Large intestine (tissue), 12 donors: ENCODE measurements at places on chromosomes 3 and 15. TPM values are rescaled to one million over a fixed set of nuclear protein-coding genes. Genes with fewer than 3 reads are reported as not detected.

- H3K4me1 ChIP-seq = peaks cover 24% of the 10 kb centered on the region
- H3K27ac ChIP-seq = no peak overlapping the region
- no peak for DNase-seq
- no peak overlapping the region for H3K4me3 ChIP-seq
- H3K36me3 ChIP-seq = peaks cover 5% of the 10 kb centered on the region
Measured at GRCh38 chr15:81338170-81339007, 14.4 kb upstream of the STARD5 start.

The GPR27 gene
- polyA plus RNA-seq = 2.6 TPM

The GOLGA6A gene
- 0.15 TPM for polyA plus RNA-seq

The NRROS gene
- 2.1 TPM for polyA plus RNA-seq

DNA sequence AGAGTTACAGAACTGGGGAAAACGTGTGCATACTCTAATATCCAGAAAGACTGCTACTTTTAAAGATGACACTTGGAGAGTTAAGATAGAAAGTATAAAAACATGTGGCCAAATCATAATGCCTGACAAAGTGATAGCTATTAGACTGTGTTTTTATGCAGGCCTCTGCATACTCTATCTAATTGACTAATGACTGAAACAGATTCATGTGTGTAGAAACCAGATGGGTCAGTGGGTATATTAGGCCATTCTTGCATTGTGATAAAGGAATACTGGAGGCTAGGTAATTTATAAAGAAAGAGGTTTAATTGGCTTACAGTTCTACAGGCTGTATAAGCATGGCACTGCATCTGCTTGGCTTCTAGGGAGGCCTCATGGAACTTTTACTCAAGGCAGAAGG, 71.5 kb downstream of the PPM1L start:
- no peaks in the 10 kb centered on the region for H3K36me3 ChIP-seq
- H3K27ac ChIP-seq = no peak overlapping the region
- no peak for DNase-seq
- H3K4me1 ChIP-seq = no peaks in the 10 kb centered on the region

DNA sequence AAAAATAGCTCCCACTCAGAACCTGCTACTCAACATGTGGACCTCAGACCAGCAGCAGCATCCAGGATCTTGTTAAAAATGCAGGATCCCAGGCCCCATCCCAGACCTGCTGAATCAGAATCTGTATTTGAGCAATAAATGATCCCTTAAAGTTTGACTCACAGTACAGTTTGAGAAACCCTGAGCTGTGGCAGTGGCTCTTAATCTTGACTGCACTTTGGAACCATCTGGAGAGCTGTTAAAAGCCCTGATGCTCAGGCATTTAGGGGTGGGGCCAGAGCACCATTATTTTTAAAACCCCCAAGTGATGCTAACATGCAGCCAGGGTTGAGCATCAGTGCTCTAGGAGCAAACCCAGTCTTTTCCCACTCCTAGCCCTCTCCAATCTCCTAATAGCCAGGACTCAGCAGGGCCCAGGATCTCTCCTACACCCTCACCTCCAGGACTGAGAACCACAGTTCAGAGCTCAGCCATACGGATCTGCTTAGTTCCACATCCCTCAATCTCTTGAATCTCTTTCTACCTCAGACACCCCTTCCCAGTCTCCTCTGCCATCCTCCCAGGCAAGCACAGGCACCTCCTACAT, 10.2 kb downstream of the RFTN1 start:
- H3K27ac ChIP-seq = no peak overlapping the region
- no peaks in the 10 kb centered on the region for H3K36me3 ChIP-seq
- no peak overlapping the region for H3K4me3 ChIP-seq
- H3K4me1 ChIP-seq = no peaks in the 10 kb centered on the region

- H3K4me3 ChIP-seq = no peak overlapping the region
- no peak for DNase-seq
- no peaks in the 10 kb centered on the region for H3K4me1 ChIP-seq
- no peaks in the 10 kb centered on the region for H3K27me3 ChIP-seq
- H3K36me3 ChIP-seq = peaks cover 5% of the 10 kb centered on the region
- no peak overlapping the region for H3K27ac ChIP-seq
Measured at GRCh38 chr3:121462565-121462964, 83.2 kb downstream of the POLQ start.

DNA sequence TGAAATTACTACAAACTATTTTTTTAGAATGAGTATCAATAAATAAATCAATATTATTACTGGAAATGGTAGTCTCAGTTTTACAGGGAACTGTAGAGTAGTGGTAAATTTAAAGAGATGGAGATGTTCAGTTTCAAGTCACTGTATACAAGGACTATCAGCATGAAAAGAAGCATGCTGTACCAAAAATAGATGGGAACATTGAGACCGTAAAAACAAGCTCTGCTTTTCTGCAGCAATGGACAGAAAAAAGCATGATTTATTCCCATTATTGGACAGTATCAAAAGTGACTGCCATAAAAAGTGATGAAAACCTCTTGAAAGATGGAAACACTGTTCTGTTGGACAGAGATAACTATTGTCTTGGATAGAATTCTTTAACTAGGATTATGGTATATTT, 187.2 kb downstream of the EPHA6 start:
- no peak overlapping the region for H3K27ac ChIP-seq
- H3K4me1 ChIP-seq = no peaks in the 10 kb centered on the region
- no peak for DNase-seq
- no peaks in the 10 kb centered on the region for H3K27me3 ChIP-seq
- H3K4me3 ChIP-seq = no peak overlapping the region

GRCh38 chr3:127008236-127008635, 25.3 kb downstream of the PLXNA1 start:
- H3K27me3 ChIP-seq = no peaks in the 10 kb centered on the region
- no peak overlapping the region for H3K4me3 ChIP-seq
- DNase-seq = no peak
- no peak overlapping the region for H3K27ac ChIP-seq
- peaks cover 41% of the 10 kb centered on the region for H3K36me3 ChIP-seq

The CYP1A2 gene
- not detected for polyA plus RNA-seq

The ZDHHC23 gene
- 9.9 TPM for polyA plus RNA-seq

DNA sequence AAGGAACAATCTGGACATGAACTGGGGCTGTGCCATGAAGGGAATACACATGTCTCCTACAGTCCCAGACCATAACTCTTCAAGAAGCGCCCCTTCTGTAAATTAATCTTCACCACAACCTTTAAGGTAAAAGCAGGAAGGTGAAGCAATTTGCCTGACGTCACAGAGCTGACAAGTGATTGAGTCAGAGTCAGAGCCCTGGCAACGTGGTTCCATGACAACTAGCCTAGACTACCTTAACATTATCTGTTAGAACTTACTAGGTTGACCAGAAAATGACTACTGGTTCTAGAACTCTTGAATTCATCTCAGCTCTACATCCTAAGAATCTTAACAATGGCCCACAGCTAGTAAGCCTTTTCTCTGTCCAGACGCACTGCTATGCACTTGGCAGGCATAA, 124.6 kb downstream of the NTRK3 start:
- H3K27me3 ChIP-seq = no peaks in the 10 kb centered on the region
- H3K4me3 ChIP-seq = no peak overlapping the region
- H3K27ac ChIP-seq = no peak overlapping the region
- no peaks in the 10 kb centered on the region for H3K4me1 ChIP-seq
- no peak for DNase-seq

GRCh38 chr3:71784201-71784913, 591 bp downstream of the PROK2 start:
- H3K4me3 ChIP-seq = no peak overlapping the region
- H3K27me3 ChIP-seq = peaks cover 74% of the 10 kb centered on the region
- H3K27ac ChIP-seq = no peak overlapping the region
- peak; percentile 5 for DNase-seq
- H3K36me3 ChIP-seq = no peaks in the 10 kb centered on the region

DNA sequence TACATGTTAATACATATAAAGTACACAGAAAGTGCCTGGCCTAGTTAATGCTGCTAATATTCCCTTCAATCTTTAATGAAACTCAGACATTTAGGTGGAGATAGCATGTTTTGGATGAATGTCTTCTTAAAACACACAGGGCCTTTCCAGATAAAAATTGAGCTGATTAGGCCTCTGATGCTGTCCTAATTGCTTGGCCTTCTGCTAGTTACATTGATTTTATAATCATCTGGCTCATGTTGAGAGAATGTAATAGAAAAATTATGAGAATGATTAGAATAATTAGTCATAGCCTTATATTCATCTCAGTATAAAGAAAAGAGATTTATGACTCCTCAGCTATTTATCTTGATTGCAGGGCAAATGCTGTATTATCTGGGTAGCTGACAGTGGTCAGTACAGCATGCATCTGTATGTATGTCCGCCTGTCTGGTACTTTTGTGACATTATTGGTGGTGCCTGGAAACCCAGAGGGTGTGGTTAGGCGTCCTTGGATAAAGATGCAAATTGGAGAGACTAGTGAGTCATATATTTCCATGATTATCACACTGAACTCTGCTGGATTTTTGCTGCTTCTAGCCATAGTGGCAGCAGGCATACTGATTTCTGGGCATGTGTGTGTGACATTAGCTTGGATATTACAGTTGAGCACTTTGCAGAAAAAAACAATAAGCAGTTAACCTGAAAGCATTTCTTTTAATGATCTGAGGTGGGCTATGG, 120.8 kb downstream of the FEZF2 start:
- H3K36me3 ChIP-seq = peaks cover 6% of the 10 kb centered on the region
- no peaks in the 10 kb centered on the region for H3K27me3 ChIP-seq
- H3K4me1 ChIP-seq = no peaks in the 10 kb centered on the region
- H3K4me3 ChIP-seq = no peak overlapping the region
- no peak overlapping the region for H3K27ac ChIP-seq

GRCh38 chr3:78077178-78077577, 1037.3 kb downstream of the ROBO2 start:
- no peak overlapping the region for H3K27ac ChIP-seq
- no peaks in the 10 kb centered on the region for H3K27me3 ChIP-seq
- no peak overlapping the region for H3K4me3 ChIP-seq
- no peaks in the 10 kb centered on the region for H3K4me1 ChIP-seq

DNA sequence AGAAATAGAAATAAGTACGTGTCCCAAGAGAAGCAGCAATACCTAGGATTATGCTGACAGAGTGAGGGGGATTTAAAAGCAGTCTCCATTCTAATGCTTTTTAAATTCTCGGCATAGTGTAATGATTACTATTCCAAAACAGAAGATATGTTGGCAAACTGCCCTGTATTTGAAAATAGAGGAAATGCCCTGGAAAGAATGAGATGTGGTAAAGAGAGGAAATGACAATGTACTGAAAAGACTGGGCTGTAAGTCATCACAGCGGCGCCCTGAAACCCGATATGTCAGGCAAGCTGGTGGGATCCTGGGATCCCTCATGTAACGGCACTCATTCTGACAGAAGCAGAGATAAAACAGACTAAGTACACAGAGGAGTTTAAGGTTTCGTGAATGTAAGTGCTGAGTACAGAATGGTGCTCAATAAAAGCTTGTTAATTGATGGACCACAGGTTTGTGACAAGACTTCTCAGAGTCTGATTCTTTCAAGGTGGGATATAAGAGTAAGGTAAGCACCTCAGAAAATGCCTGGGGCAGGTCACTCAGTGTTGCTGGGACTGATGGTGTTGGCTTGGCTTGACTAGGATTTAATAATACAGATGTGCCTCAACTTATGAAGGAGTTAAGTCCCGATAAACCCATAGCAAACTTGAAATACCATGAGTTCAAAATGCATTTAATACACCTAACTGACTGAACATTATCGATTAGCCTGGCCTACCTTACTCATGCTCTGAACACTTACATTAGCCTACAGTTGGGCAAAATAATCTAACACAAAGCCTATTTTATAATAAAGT, 91.4 kb downstream of the NFKBIZ start:
- H3K4me1 ChIP-seq = peaks cover 2% of the 10 kb centered on the region
- H3K36me3 ChIP-seq = no peaks in the 10 kb centered on the region
- H3K27ac ChIP-seq = no peak overlapping the region
- no peak overlapping the region for H3K4me3 ChIP-seq
- H3K27me3 ChIP-seq = no peaks in the 10 kb centered on the region

GRCh38 chr15:31079519-31079918, 22.0 kb downstream of the TRPM1 start:
- no peak for DNase-seq
- peaks cover 4% of the 10 kb centered on the region for H3K27me3 ChIP-seq
- H3K4me1 ChIP-seq = peaks cover 9% of the 10 kb centered on the region
- no peak overlapping the region for H3K27ac ChIP-seq

The KIF23 gene
- 15.9 TPM for polyA plus RNA-seq

GRCh38 chr3:151901644-151902285, 28.3 kb downstream of the SUCNR1 start:
- H3K4me1 ChIP-seq = peaks cover 3% of the 10 kb centered on the region
- no peaks in the 10 kb centered on the region for H3K36me3 ChIP-seq
- DNase-seq = no peak
- no peaks in the 10 kb centered on the region for H3K27me3 ChIP-seq

The GOLGA8S gene
- polyA plus RNA-seq = 0.24 TPM

DNA sequence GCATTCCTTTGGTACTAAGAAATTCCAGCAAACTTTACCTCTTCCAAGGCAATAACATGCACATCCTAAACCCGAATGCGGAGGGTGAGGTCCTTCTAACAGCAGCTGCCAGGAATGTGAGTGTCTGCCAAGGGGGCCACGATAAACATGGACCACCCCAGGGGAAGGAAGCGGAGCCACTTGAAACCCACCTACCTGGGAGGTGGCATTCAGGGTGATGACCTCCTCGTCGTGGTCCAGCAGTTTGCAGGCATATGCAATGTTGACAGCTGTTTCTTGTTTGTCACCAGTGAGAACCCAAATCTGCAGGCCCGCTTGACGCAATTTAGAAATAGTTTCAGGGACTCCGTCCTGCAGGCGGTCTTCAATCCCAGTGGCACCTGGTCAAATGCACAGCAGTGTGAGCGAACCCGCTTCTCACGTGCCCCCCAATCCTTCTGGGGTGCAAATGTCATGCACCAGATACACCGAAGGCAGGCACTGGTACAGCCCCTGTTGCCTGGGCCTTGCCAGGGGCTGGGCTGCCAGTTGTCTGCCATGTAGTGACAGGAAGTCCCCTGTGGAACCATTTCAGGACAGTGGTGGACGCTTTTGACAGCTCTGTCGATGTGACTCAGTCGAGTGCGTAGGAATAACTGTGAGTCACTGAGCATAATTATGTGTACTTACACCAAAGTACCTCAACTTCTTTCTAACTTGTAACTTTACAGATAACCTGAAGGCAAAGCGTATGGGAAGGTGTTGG, 161.2 kb downstream of the ATP10A start:
- H3K36me3 ChIP-seq = no peaks in the 10 kb centered on the region
- no peak for DNase-seq
- H3K27me3 ChIP-seq = no peaks in the 10 kb centered on the region
- H3K4me3 ChIP-seq = no peak overlapping the region

The UBL7 gene
- 41.2 TPM for polyA plus RNA-seq

GRCh38 chr3:150038830-150039229, 68.1 kb upstream of the PFN2 start:
- peaks cover 6% of the 10 kb centered on the region for H3K27me3 ChIP-seq
- no peak for DNase-seq
- no peak overlapping the region for H3K4me3 ChIP-seq
- H3K36me3 ChIP-seq = no peaks in the 10 kb centered on the region

GRCh38 chr3:50557915-50558314, 9.6 kb downstream of the C3orf18 start:
- H3K27ac ChIP-seq = no peak overlapping the region
- H3K4me3 ChIP-seq = no peak overlapping the region
- H3K4me1 ChIP-seq = no peaks in the 10 kb centered on the region
- H3K27me3 ChIP-seq = no peaks in the 10 kb centered on the region
- DNase-seq = no peak

DNA sequence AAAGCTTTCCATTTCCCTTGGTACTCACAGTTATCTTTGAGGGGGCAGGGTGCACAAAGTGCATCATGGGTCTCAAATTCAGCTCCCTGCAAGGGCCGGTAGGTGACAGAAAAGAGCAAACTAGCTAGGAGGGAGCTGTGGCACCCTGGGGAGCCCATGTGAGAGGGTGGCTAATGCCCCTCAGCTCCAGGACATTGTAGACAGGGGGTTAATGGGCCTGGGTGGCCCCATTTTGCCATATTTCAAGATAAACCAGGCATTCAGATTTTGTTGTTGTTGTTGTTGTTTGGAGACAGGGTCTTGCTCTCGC, 3.7 kb upstream of the SLC6A6 start:
- no peak overlapping the region for H3K4me3 ChIP-seq
- no peaks in the 10 kb centered on the region for H3K27me3 ChIP-seq
- DNase-seq = no peak
- no peak overlapping the region for H3K27ac ChIP-seq
- peaks cover 6% of the 10 kb centered on the region for H3K4me1 ChIP-seq
